Dorsolateral prefrontal cortex (tissue), 122 donors: ENCODE measurements at places on chromosomes 1 and 21. TPM values are rescaled to one million over a fixed set of nuclear protein-coding genes. Genes with fewer than 3 reads are reported as not detected.

The CD247 gene
- total RNA-seq = 2.6 TPM

The NPPB gene
- not detected for total RNA-seq

The TOE1 gene
- 5.8 TPM for total RNA-seq

The APCS gene
- total RNA-seq = not detected

The ASAP3 gene
- total RNA-seq = 35.2 TPM

The SEMA6C gene
- 31.9 TPM for total RNA-seq

The GLIS1 gene
- total RNA-seq = 7.9 TPM

The CD53 gene
- 38.6 TPM for total RNA-seq

The TNN gene
- total RNA-seq = 0.56 TPM

The PTCH2 gene
- 15.6 TPM for total RNA-seq

The OR2T6 gene
- total RNA-seq = 0.21 TPM

The CAMK1G gene
- total RNA-seq = 79.0 TPM

The CCDC185 gene
- total RNA-seq = 0.41 TPM

The PATJ gene
- total RNA-seq = 24.1 TPM

The KCNAB2 gene
- 280 TPM for total RNA-seq

The PTPN22 gene
- total RNA-seq = 1.1 TPM

The AMY1C gene
- total RNA-seq = not detected

The PLCH2 gene
- 26.5 TPM for total RNA-seq

The PLEKHA6 gene
- total RNA-seq = 96.2 TPM

The HSD3B1 gene
- not detected for total RNA-seq

The PIGM gene
- 5.9 TPM for total RNA-seq

The CELA3B gene
- total RNA-seq = not detected

The LEFTY2 gene
- total RNA-seq = not detected
